WERI-Rb-1 (cell line): ENCODE measurements at places on chromosomes 7 and 10.

GRCh38 chr7:3196629-3197400 lies 104.2 kb upstream of the SDK1 start:
- no peak for DNase-seq

- DNase-seq, result no peak
Measured at GRCh38 chr7:49878089-49878488, 104.7 kb downstream of the VWC2 start.

DNA sequence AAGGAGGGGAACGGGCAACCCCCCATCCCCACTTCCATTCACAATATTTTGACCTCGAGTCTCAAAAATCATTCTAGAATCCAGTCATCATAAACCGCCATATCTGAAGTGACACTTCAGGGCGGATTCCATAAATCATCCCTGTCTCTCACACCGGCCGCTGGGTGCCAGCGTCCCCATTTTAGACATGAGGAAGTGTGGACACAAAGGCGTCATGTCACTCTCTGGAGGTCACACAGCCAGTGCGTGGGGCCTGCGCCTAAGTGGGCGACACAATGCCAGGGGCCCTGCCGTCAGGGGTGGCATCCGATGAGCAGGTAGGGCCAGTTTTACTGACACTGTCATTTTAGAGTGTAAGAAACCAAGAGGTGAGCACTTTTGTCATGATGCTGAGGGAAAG lies 19.5 kb downstream of the KCNH2 start:
- no peak for DNase-seq

GRCh38 chr7:35828817-35829216 lies 28.0 kb downstream of the SEPTIN7 start:
- DNase-seq, result no peak

DNA sequence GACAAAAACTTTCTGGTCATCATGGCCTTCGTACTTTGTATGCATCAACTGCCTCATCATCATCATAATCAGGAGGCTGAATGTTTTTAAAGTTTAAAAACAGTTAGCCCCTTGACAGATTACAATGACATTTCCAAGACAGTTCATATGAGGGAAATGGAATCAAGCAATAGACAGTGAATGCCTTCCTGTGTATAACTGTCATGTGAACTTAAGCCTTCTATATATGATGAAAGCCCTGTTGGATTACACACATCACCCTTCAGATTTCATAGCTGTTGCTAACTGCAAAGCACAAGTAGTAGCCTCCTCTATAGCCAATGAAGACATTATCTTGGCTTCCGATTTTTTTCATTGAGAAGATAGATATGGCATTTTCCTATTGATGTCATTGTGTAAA lies 154.0 kb downstream of the PLXDC2 start:
- DNase-seq, result no peak

DNA sequence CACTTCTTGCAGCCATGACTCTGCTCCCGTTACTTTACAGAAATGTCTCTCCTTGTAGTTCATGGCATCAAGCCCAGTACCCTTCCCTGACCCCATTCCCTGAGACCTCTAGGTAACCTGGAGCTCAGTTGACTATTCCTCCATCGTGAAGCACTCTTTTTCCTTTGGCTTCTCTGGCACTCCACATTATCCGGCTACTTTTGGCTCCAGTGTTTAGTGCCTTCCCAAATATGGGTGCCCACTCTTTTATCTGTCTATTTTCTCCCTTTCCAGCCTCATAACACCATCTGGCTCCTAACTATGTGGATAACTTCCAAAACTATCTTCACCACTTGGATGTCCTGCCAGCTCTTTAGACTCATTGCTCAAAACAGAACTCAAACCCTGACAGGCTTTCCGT lies 744.7 kb upstream of the GALNT17 start:
- DNase-seq, result no peak

DNA sequence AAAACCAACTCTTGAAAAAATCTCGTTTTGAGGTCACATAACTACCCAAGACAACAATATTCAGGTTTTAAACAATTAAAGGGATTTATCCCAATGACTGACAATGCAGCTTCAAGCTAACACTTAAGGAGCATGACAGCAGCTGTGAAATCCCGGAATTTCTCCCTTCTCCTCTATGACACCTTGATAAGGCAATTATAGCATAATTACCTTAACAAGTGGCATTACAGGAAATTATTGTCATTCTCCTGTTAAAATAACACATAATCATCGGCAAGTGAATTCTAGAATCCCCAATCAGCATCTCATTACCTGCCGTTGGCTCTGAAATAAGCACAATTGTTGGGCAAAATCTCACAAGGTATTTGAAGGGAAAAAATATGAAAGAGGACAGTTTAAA lies 417.0 kb upstream of the PFKP start:
- DNase-seq, result no peak

GRCh38 chr7:149817301-149817771 lies 20.8 kb upstream of the ZNF862 start:
- DNase-seq, result no peak
